ENCODE measurements at places on chromosomes 2 and 18. TPM values are rescaled to one million over a fixed set of nuclear protein-coding genes. Genes with fewer than 3 reads are reported as not detected.

DNA sequence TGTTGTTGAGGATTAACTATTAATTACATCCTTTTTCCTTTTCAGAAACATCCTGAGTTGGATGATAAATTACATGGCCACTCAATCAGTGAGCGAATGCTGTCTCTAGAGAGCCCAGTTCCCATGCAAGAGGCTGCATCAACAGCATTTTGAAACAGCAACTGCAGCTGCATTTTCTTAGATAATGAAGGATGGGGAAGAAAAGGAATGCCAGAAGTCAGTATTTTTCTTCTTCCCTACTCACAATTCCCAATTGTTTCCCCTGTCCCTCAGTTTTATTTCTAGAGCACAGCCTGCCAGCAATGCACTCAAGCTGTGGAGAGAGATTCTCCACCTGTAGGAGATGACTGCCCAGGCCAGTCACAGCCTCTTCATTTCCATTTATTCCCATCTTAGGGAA lies 6.9 kb downstream of the SCN7A start:
- no peak for DNase-seq

DNA sequence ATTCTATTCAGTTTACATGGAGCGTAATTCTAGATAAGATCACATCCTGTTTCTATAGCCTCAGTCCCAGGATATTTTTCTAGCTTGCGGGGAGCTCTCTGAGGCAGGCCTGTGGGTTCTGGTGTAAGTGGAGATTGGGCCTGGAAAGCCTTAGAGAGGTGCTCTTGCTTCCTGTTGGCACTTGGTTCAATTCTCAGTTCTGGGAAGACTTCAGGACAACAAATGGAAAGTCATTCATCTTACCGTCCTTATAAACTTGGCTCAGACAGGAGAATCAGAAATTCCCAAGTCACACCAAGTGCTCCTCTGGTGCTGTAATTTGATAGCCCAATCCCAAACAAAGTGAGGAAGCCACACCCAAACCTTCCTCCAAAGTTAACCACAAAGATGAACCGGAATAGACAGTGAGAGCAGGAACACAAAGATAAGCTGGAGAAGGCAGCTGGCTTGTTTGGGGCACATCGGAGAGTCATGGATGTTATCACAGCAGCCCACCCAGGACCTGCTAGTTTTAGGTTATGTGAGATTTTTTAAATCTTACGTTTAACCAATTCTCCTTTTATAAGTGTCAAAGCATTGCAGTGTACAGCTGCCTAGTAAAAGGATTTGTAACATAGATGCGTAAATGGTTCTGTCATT lies 144.3 kb upstream of the MAP3K20 start:
- DNase-seq, result no peak

GRCh38 chr2:172307800-172308199 lies 119.6 kb upstream of the ITGA6 start:
- no peak for DNase-seq

Gene SLC35G4
- not detected for total RNA-seq

GRCh38 chr18:72360634-72361033 lies 183.5 kb downstream of the CBLN2 start:
- no peak for DNase-seq

DNA sequence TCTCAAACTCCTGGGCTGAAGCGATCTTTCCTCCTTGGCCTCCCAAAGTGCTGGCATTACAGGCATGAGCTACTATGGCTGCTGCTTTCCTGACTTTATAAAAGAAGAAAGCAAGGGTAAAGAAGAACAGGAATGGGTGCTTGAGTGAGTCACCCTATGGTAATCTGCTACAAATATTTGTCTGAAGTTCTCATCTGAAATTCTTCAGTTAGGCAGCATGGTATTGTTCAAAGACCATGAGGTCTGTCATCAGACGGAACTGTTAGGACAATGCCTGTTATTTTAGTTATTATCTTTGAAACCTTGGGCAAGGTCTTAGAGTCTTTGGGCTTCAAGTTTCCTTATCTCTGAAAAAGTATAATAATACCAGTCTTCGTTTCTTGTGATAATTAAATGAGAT lies 695.8 kb downstream of the RNF144A start:
- DNase-seq, result no peak

DNA sequence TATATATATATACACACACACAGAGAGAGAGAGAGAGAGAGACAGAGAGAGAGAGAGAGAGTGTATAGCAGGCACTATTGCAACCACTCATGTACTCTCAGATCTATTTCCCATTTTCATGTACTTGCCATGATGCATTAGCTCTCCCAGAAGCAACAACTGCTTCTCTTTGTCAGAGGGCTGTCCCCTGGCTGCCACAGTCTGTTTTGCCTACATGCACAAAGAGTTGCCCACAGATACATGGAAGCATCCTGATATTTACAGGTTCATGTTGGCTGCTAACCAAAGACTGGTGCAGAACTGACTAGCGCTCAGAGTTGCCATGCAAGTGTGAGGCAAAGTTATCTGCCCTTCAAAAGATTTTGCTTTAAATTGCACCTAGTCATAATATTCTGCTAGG lies 469.3 kb upstream of the ZNF804A start:
- no peak for DNase-seq

Gene TBR1
- total RNA-seq, result 0.05 TPM

Gene KCNS3
- total RNA-seq, result not detected

Gene MC2R
- total RNA-seq, result not detected

DNA sequence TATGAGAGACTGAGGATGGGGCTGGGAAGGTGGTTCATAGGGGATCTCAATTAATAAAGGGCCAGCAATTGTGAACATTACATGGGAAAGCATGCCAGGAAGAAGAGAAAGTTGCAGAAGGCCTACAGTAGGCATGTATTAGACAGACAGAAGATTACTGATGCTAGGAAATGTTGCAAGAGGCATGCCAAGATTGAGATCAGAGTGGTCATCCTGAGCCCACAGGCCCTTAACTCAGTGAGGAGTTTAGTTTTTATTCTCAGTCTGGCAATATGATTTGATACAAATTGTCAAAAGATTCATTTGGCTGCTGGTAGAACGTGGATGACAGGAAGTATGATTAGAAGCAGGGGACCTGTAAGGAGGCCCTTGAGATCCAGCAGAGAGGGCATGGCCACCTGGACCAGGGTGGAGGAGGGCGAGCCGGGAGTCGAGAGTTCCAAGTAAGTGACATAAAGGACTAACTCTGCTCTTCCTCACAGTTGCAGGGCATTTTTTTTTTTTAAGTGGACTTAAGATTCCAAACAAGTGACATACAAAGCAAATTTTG lies 54.9 kb downstream of the EPHA4 start:
- no peak for DNase-seq

Gene LIMS4
- 0.17 TPM for total RNA-seq

Gene PHLPP1
- 6.3 TPM for total RNA-seq

Gene ZAP70
- 190 TPM for total RNA-seq

Gene IL18RAP
- total RNA-seq, result 7.6 TPM

GRCh38 chr2:100483895-100484294 lies 13.6 kb downstream of the NMS start:
- DNase-seq, result no peak

DNA sequence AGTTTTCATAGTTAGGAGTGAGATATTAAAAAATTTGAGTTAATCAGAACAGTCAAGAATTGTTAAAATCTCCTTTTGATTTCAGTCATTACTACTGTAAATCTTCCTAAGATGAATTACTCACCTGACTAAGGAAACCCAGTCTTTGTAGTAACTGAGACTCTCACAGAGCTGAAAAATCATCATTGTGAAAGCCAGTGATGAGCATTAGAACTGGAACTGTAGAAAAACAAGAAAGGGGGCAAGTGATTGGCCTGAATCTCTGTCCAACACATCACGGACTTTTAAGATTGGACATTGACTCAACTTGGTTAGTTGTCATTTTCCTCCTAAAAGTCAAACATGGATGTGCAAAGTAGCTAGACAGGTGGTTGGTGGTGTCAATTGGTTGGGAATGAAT lies 21.9 kb downstream of the SETBP1 start:
- DNase-seq, result no peak

GRCh38 chr2:216068-216467 lies 47.8 kb downstream of the SH3YL1 start:
- DNase-seq, result no peak

GRCh38 chr2:19911808-19912509 lies 10.2 kb upstream of the TTC32 start:
- DNase-seq, result no peak

Gene VAMP8
- total RNA-seq, result 85.0 TPM

Gene FBXO48
- total RNA-seq, result 3.2 TPM

DNA sequence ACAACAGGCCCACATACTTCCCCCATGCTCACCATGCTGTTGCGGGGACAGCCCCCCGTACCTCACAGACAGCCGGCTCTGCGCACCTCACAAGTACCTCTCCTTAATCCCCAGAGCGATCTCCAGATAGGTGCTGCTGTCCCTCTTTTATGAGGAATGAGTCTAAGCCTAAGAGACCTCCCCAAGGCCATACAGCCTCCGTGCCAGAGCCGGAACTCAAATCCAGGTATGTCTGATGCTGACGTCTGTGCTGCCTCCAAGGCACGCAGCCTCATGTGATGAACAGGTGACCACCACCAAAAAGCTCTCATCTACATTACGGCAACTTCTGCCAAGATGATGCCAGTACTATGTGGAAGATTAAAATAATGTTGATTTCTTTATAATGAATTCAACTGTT lies 85.2 kb downstream of the EIPR1 start:
- no peak for DNase-seq

Gene CHRND
- not detected for total RNA-seq

DNA sequence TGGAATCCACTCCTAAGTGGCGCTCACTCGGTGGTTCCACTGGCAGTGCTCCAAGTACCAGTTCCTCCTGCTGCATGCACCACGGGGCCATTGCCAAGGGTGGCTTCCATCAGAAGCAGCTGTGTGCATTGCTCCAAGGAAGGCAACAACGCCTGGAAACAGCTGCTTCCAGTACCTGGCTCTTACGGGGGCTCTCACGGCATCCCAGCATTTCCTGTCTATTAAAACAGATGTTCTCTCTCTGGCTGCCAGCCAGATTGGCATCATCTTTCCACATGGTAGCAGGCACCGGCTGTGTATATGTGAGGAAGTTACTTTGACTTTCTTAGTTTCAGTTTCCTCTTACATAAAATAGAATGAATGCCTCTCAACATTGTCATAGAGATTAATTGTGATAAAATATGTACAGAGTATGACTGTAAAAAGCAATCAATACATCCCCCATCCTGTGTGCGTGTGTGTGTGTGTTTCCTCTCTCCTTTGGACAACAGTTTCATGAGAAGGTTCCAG lies 84.9 kb downstream of the CMPK2 start:
- DNase-seq, result no peak

Gene CRYGC
- total RNA-seq, result not detected

DNA sequence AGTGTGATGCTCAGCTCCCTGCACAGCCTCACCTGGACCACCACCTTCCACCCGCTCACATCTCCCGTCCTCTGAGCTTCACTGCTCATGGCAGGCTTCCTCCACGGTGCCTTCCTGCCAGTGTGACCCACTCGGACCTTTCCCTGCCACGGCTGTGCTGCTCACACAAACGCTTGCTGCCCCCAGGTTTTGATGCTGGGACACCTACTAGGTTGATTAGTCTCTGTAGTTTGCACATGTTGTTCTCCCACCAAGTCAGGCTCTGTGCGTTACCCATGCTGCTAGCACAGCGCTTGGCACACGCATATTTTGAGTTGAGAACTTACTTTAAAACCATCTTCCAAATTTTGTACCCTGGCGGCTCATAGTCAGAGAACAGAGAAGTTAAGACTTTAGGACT lies 2.1 kb downstream of the MC2R start:
- DNase-seq, result no peak

Gene MAP3K19
- not detected for total RNA-seq

- no peak for DNase-seq
Observed at GRCh38 chr2:42957109-42957860, 164.9 kb upstream of the HAAO start.

DNA sequence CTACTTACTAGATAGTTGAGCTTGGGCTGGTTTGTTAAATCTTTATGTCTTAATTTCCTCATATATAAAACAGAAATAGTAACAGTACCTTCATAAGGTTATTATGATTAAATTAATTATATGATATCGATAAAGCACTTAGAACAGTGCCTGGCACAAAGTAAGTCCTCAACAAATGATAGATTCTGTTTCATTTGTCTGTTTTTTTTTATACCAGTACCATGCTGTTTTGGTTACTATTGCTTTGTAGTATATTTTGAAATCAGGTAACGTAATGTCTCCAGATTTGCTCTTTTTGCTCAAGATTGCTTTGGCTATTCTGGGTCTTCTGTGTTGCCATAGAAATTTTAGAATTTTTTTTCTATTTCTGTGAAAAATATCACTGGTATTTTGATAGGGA lies 66.3 kb downstream of the DYM start:
- DNase-seq, result no peak

GRCh38 chr2:51039581-51039980 lies 7.6 kb upstream of the NRXN1 start:
- DNase-seq, result no peak

DNA sequence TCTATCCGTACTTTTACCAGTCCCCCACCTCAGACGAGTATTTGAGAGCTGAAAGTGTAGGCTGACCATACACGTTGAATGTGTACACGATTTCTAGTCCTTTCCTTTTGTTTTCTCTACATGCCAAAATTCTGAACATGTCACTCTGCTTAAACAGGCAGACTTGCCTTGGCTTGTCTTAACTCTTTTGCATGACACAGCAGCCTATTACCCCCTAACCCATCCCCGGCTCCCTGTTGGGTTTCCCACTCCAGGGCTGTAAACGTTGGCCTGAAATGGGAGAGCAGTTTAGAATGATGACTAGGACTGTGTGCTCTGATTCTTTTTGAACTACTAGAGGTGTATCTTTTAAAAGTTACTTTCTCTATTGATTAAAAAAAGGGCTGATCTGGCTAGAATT lies 19.1 kb downstream of the MTCL1 start:
- DNase-seq, result no peak

Gene ALK
- not detected for total RNA-seq

DNA sequence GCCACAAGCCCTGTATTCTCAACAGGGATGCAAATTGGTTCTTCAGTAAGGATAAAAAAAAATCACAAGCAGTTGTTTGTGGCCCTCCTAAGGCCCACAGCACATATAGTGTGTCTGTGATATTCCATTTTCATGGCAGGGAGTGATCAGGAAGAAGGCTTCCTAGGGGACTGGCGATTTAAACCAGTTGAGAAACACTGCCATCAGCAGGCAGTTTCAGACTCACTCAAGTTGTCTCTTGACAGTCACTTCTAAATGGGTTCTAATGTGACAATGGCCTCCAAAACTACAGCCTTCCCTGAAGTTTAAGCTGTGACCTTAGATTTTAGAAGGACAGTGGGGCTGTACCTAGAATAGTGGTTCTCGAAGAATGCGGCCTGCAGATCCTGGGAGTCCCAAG lies 6.0 kb downstream of the CIAO1 start:
- no peak for DNase-seq

DNA sequence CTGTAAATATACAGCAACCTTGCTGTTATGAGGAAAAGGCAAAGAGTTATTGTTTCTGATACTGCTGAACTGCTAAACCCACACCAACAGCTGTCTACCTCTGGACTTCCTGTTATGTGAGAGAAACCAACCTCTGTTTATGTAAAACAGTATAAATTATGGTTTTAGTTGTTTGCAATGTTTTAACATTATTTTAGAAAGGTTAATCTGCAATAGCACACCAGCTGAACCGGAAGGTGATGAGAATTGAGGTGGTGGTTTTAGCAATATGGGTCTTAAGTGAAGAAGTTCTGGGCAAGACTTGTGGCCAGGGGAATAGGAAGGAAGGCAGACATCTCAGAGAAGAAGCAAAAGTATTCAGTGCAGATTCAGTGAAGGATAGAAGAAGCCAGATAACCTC lies 237.8 kb downstream of the PLCL1 start:
- no peak for DNase-seq

GRCh38 chr2:232794981-232795380 lies 18.6 kb upstream of the KCNJ13 start:
- DNase-seq, result no peak

- no peak for DNase-seq
Observed at GRCh38 chr18:75582406-75582821, 154.9 kb upstream of the SMIM21 start.

Measured in activated T-cell treated with anti-CD3 and anti-CD28 coated beads, Interleukin-2, amount 50 U/mL, for 72 hours (primary cell).